ENCODE measurements at places on chromosomes 6 and 20. TPM values are rescaled to one million over a fixed set of nuclear protein-coding genes. Genes with fewer than 3 reads are reported as not detected.

The ZNF334 gene
- total RNA-seq: not detected

The ANGPT4 gene
- not detected for total RNA-seq

The PARD6B gene
- total RNA-seq: 3.5 TPM

The FAM83D gene
- total RNA-seq: 80.7 TPM

The SLPI gene
- total RNA-seq: 11.8 TPM

The SLC17A2 gene
- total RNA-seq: not detected

The ZNF311 gene
- total RNA-seq: 0.19 TPM

The PSORS1C2 gene
- total RNA-seq: not detected

The JAG1 gene
- 41.2 TPM for total RNA-seq

The ASIP gene
- not detected for total RNA-seq

The TREM2 gene
- not detected for total RNA-seq

The DAAM2 gene
- total RNA-seq: not detected

The EFCAB8 gene
- not detected for total RNA-seq

The APCDD1L gene
- total RNA-seq: not detected

The GNAS gene
- total RNA-seq: 714 TPM

The GGTLC1 gene
- not detected for total RNA-seq

The SLC22A16 gene
- total RNA-seq: not detected

The HRH3 gene
- total RNA-seq: not detected

The SLC2A10 gene
- total RNA-seq: not detected

The RIMS4 gene
- total RNA-seq: 1.6 TPM

The PRDM13 gene
- 0.84 TPM for total RNA-seq

The HLA-DOB gene
- total RNA-seq: not detected

The EBF4 gene
- total RNA-seq: 2.3 TPM

The TGM3 gene
- total RNA-seq: not detected

The ADAM33 gene
- not detected for total RNA-seq

The BHLHE23 gene
- not detected for total RNA-seq
